Stimulated activated CD4-positive, alpha-beta T cell treated with anti-CD3 and anti-CD28 coated beads, TNF-alpha, amount 100 ng/mL, for 4 hours (primary cell): ENCODE measurements at places on chromosomes 3 and 15.

GRCh38 chr15:79007066-79007465 is 62.2 kb upstream of the CTSH start:
- DNase-seq: no peak

DNA sequence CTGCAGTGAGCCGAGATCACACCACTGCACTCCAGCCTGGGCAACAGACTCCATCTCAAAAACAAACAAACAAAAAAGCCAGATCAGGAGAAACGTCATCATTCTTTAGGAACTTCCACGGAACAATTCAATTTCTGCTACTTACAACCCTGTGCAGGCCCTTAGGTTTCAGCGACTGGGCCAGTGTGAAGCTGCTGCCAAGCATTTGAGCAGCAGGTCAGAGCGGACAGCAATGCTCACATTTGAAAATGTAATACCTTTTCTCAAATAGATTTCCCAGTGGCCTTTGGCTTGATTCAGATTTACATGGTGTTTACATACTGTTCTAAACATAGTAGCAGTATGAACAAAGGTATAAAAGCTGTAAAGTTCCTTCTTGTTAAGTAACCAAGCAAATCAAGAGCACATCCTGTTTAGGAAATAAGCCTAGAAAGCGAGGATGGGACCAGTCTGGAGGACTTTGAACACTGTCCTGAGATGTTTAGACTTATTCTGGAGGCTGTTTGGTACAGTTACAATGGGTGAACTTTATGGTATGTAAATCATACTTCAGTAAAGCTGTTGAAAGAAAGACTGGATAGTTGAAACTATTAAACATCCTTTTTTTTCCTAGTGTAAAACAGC is 141.2 kb downstream of the HCN4 start:
- no peak for DNase-seq

GRCh38 chr3:37899711-37900306 is 38.1 kb downstream of the CTDSPL start:
- DNase-seq: no peak

GRCh38 chr3:37949866-37950265 is 40.7 kb upstream of the VILL start:
- DNase-seq: no peak

- DNase-seq: no peak
Measured at GRCh38 chr15:50057905-50058639, 61.0 kb downstream of the ATP8B4 start.

DNA sequence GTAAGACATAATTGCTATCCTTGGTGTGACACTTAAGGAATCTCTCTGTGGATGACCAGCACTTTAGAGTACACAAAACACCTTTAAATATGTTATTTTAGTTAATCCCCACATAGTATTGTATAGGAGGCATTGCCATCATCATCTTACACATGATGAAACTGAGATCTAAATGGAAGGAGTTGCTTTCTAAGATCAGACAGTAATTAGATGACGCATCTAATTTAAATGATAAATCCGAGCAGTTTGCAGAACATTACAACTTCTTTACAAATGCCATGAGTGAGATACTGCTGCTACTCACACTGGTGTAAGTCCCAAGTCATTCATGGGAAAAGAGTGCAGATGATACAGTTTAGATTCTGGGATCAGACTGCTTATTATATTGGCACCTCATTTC is 431.9 kb downstream of the MFSD1 start:
- no peak for DNase-seq

DNA sequence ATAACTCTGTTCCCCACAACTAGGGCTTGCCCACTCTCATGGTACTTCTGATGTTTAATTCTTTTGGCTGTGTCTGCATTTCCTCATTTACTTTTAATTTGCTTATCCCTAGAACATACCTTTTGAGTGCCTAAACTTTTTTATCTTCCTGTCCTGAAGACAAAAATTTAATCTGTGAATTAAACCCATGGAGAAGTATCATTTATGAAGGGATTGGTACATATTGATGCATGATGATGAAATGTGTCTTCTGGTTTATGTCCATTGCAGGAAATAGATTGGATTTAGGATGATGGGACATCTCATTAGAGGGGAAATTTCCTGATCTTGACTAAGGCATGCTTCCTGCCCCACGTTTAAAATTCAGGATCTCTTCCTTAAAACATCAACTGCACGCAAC is 109.5 kb downstream of the PGPEP1L start:
- no peak for DNase-seq

DNA sequence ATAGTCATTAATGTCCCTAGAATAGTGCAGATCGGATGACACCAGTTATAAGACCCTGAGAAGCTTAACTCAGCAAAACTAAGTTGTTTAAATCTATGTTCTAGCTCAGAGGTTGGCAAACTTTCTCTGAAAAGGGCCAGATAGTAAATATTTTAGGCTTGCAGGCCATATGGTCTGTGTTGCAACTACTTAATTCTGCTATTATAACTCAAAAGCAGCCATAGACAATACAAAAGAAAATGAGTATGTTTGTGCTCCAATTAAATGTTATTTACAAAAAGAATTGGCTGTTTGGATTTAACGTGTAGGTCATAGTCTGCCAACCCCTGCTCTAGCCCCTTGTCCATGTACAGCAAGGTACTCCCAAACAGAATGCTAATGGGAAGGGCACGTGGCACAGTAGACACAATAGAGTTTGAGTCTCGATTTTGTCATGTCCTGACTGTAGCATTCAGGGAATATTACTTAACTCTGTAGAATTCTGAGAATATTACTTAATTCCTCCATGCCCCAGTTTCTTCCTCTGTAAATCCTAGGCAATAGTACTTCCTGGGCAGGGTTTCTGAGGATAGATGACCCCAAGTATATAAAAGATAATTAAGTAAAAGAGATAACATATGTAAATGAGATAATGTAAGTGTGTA is 70.5 kb upstream of the ATP2C1 start:
- no peak for DNase-seq

- no peak for DNase-seq
Measured at GRCh38 chr3:129890125-129890524, 3.4 kb downstream of the TMCC1 start.

- no peak for DNase-seq
Measured at GRCh38 chr3:78003090-78003489, 963.2 kb downstream of the ROBO2 start.

GRCh38 chr15:36831125-36831903 is 251.9 kb downstream of the CDIN1 start:
- DNase-seq: no peak

- DNase-seq: no peak
Measured at GRCh38 chr3:176905331-176905730, 292.0 kb downstream of the TBL1XR1 start.

- no peak for DNase-seq
Measured at GRCh38 chr3:169146179-169146665, 517.3 kb downstream of the MECOM start.

- no peak for DNase-seq
Measured at GRCh38 chr3:52128118-52128683, 26.0 kb downstream of the POC1A start.

DNA sequence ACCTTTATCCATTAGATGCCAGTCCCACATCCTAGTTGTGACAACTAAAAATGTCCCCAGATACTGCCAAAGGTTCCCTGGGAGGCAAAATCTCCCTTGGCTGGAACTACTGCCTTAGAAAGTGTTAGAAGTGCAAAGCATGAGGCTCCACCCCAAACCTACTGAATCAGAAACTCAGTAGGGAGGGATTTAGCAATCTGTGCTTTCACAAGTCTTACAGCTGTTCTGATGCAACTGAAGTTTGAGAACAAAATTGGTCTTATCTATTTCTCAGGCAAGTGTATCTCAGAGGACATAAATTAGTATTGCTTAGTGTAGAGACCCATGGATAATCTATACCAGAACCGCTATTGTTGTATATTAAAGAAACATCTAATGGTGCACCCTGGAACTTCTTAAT is 70.2 kb downstream of the CLDN1 start:
- no peak for DNase-seq

DNA sequence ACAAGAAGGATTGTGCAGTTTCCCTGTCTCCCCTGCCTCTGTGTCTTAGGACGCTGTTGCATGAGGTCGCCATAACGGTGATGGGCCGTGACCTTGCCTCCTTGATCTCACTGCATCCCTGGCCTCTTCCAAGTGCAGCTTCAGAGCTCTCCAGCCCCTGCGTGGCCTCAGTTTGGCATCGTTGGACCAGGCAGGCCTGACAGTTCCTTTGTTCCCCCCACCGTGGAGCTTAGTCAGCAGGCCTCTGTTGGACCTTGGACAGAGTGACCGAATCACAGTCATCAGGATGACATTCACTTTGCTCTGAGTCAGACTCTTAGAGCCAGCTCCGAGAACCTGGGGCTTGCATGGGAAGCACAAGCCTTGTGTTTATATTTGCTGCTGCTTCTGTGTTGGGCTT is 139.4 kb downstream of the OPA1 start:
- DNase-seq: no peak

DNA sequence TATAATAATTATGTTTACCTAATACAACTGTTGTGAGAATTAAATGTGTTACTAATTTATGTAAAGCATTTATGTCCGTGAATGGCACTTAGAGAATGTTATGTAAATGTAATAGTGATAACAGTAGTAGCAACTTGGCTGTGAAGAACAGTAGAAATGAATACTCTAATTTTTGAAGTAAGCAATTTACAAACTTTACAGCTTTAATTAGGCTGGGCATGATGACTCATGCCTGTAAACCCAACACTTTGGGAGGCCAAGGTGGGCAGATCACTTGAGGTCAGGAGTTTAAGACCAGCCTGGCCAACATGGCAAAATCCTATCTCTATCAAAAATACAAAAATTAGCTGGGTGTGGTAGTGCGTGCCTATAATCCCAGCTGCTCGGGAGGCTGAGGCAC is 33.9 kb upstream of the IREB2 start:
- no peak for DNase-seq

GRCh38 chr3:54713455-54713854 is 214.4 kb downstream of the LRTM1 start:
- DNase-seq: no peak

DNA sequence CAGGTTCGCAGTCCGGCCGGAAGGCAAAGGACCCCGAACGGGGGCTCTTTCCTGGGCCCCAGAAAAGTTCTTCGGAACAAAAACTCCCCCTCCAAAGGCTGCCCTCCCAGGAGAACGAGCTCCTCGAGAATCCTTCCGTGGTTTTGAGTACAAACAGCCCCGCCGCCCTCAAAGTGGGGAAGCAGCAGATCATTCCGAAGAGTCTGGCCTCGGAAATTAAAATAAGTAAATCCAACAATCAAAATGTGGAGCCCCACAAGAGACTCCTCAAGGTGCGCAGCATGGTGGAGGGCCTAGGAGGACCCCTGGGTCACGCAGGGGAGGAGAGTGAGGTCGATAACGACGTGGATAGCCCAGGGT is 1.3 kb downstream of the ARHGEF26 start:
- DNase-seq: no peak

- no peak for DNase-seq
Measured at GRCh38 chr15:68776477-68777270, 44.0 kb downstream of the ANP32A start.

- DNase-seq: no peak
Measured at GRCh38 chr15:76327191-76328105, 9.1 kb upstream of the ISL2 start.

GRCh38 chr3:114884213-114884923 is 262.7 kb downstream of the ZBTB20 start:
- no peak for DNase-seq

DNA sequence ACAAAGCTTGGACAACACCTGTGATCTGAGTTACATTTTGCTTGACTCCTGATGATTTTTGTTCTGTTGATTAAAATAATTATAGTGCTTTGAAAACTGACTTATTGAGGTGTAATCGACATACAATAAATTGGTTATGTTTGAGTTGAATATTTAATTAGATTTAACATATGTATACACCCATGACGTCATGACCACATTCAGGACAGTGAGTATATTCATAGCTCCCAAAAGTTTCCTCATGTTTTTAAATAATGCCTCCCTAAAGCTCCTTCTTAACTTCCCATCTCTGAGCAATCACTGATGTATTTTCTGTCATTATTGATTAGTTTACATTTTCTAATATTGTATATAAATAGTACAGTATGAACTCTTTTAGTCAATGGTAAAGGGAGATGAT is 801.2 kb downstream of the PDCD6IP start:
- DNase-seq: no peak

DNA sequence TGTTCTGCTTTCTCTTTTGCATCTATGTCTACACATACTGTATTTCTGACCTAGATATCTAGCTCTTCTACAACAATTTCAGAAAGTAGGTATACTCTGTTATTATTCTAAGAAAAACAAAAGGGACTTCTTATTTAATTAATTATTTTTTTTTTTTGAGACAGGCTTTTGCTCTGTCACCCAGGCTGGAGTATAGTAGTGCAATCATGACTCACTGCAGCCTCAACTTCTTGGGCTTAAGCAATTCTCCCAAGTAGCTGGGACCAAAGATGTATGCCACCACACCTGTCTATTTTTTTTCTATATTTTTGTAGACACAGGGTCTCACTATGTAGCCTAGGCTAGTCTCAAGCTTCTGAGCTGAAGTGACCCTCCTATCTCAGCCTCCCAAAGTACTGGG is 130.6 kb downstream of the MBNL1 start:
- DNase-seq: no peak

DNA sequence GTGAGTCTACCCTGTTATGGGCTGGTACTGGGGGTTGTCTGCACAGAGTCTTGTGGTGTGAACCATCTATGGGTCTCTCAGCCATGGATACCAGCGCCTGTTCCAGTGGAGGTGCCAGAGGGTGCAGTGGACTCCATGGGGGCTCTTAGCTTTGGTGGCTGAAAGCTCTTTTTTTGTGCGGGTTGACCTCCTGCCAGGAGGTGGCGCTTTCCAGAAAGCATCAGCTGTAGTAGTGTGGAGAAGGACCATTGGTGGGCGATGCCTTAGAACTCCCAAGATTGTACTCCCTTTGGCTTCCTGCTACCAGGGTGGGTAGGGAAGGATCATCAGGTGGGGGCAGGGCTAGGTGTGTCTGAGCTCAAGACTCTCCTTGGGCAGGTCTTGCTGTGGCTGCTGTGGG is 602.6 kb downstream of the RSL24D1 start:
- DNase-seq: no peak

GRCh38 chr3:69324362-69325025 is 61.4 kb downstream of the FRMD4B start:
- no peak for DNase-seq

DNA sequence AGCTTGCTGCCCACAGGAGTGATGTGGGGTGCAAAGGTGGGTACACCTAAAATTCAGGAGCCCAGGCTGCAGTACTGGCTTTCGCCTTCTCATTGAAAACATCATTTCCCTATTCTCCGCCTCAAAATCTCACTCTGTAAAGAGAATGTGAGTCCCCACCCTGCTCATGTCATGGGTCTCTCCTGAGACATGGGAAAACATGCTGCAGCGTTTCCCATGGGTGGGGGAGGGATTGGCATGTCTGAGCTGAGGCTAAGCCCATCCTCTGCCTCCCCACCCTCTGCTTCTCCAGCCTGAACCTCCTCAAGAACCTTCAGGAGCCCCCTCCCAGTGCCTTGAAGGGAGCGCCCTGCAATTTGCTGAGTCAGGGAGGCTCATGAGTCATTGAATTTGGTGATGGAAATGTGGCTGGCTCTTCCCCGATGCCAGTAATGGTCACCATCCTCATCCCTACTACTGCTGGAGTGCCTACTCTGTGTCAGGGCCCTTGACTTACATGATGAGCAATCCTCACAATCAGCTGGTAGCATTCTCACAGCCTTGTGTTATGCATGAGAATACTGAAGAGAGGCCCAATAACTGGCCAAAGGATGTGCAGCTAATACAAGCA is 28.8 kb downstream of the WNT5A start:
- DNase-seq: no peak

- no peak for DNase-seq
Measured at GRCh38 chr3:65379223-65379622, 659.5 kb downstream of the MAGI1 start.

- DNase-seq: no peak
Measured at GRCh38 chr3:127260416-127260815, 27.4 kb downstream of the PRR20G start.

GRCh38 chr3:124907957-124908356 is 20.8 kb upstream of the ITGB5 start:
- no peak for DNase-seq
